ENCODE measurements at places on chromosomes 1 and 21. TPM values are rescaled to one million over a fixed set of nuclear protein-coding genes. Genes with fewer than 3 reads are reported as not detected.

DNA sequence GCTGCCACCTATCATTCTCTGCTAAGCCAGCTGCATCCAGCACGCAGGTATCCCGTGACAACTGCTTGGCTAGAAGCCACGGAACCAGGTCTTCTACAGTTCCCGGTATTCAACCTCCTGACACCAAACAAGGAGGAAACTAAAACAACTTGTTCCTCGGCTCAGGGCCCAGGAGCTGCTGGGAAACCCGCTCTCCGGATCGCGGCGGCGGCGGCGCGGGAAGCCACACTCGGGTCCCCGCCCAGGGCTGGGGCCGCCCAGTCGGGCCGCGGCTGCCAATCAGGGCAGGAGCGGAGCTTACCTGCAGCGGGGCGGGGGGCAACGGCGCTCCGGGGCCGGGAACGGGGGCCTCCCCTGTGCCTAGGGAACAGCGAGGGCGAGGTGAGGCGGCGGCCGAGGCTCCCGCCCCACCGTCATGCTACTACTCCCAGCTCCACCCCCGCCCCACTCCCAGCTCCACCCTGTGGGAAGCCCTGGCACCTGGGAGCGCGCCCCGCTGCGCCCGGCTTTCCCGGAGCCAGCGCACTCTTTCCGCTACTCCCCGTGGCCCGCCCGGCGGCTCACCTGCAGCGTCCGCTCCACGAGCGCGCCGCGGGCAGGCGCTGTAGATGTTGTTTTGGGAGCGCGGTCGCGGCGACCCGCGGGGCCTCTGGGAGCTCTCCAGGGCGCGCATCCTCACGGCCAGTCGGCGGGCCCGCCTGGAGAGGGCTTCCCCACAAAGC lies 12.1 kb downstream of the IL24 start:
- DNase-seq: peak; percentile 87

- DNase-seq: no peak
Observed at GRCh38 chr21:41564871-41565274, 56.9 kb upstream of the TMPRSS2 start.

- DNase-seq: no peak
Observed at GRCh38 chr1:155383406-155383805, 62.7 kb downstream of the RUSC1 start.

- no peak for DNase-seq
Observed at GRCh38 chr1:41152622-41153044, 89.5 kb downstream of the SCMH1 start.

DNA sequence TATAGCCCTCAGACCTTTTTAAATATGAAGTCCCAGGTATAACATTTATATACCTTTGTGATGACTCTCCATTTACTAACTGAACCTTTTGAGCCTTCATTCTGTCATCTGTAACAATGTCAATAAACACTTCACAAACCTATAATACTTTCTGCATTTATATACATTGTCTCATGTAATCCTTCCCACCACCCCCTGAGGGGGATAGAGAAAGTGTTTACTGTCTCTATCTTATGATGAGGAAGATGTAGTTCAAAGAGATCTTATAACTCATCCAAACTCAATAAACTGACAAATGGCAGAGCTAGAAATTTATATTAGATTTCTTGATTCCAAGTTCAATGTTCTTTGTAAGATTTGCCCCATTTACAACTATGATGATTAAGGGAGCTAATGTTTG lies 48.3 kb upstream of the CR2 start:
- no peak for DNase-seq

DNA sequence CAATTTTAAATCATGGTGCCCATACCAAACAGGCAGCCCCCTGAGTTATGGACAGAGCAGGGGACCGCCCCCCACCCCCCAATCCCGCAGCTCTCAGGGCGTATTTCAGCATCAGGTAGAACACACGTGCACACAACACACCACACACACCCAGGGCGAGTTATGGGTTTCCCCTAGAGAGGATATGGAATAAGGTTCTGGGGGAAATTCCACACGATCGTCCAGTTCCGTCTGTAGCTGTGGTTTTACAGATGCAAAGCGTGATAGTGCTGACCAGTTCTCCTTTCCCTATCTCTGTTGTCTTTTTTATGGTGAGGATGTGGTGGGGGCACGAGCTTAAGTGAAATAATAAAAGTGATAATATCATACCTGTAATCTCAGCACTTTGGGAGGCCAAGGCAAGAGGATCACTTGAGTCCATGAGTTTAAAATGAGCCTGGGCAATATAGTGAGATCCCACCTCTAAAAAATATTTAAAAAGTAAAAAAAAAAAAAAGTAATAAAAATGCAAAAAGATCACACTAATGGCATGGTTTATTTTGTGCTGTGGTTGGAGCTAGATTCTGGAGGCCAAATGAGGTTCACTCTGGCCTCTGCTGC lies 25.1 kb downstream of the C2CD2 start:
- no peak for DNase-seq

DNA sequence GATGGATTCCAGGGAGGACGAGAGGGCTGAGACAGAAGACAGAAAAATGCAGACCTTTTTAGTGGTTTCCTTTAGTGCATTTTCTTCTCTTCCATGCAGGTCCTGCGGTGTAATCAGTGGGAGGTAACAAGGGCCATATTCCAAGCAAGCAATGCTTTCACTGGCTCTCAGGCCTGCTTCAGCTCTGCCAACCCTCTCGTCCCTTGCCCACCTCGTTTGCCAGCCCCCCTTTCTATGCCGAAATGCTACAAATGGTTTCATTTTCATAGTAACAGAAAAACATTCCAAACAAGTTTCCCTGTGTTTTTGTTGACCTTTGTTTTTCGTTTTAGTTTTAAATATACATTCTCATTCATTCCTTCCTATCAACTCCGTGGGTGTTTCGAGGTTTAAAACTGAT lies 443.1 kb downstream of the TTLL7 start:
- DNase-seq: no peak

GRCh38 chr1:156050376-156050775 lies 3.2 kb downstream of the UBQLN4 start:
- no peak for DNase-seq

DNA sequence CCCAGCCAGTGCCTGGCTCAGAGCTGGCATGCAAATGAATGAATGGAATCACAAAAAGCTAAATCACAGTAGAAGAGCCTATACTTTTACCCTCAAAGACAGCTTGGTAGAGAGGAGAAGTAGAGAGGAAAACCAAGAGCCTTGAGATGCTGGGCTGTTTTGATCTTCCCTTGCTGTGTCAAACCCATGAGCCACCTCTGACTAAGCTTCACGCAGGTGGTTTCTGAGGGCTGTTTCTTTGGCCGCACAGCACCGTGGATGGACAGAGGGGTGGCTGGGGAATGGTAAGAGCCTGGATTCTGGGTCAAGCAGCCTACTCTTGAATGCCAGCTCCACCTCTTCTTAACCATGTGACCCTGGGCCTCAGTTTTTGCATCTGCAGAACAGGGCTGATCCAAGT lies 18.6 kb downstream of the ABCG1 start:
- no peak for DNase-seq

DNA sequence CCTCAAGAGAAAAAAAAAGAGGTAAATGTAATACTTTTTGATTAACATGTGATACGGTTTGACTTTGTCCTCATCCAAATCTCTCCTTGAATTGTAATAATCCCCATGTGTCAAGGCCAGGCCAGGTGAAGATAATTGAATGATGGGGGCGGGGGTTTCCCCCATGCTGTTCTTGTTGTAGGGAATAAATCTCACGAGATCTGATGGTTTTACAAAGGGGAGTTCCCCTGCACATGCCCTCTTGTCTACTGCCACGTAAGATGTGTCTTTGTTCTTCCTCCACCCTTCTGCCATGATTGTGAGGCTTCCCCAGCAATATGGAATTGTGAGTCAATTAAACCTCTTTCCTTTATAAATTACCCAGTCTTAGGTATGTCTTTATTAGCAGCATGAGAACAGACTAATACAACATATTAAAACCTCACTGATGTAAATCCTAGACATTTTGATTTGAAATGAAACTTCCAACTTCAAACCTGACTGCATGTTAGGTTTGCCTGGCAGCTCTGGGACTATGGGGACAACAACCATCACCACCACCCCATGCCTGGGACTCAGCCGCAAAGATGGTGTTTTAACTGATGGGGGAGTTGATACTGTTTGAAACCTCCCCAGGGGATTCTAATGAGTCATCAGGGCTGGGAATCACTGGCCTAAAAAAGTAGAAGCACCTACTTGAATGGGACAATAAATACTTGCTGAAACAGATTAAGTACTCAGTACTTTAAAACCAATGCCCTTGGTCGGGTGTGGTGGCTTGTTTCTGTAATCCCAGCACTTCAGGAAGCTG lies 32.8 kb upstream of the BACH1 start:
- DNase-seq: no peak

DNA sequence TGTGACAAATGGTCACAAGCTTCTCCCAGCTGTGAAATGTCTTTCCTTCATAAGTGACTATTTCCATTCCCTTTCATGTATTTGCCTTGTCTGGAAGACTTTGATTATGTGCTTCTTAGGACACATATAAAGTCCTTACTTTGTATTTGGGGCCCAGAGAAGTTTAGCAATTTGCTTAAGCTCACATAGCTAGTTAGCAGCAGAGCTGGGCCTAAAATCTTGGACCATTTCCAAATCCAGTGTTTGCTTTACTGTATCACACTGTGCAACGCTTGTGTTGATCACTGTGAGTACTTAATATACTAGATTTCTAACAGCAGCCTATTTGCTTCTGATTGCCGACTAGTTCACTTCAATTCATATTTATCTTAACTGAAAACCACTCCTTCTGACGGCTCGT lies 2.2 kb upstream of the KCNA3 start:
- no peak for DNase-seq

GRCh38 chr1:53186533-53186932 lies 10.1 kb upstream of the CPT2 start:
- DNase-seq: no peak

GRCh38 chr1:98276514-98276913 lies 355.7 kb upstream of the DPYD start:
- no peak for DNase-seq

DNA sequence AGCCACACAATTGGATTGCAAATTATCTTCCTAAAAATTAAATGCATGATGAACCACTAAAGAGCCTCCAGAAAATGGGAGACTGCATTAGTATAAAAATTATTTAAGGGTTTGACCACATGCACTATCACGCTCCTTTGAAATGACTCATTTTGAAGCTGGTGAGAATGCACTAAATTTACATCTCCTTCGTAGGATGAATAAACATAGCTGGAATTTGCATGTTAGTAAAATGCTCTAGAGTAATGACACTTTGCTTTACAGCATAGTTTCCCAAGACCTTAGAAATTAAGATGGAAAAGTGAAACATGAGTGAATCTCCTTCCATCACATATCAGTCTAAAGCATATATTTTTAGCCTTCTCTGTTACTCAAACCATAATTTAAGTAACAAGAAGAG lies 2.4 kb downstream of the PLPPR4 start:
- no peak for DNase-seq

DNA sequence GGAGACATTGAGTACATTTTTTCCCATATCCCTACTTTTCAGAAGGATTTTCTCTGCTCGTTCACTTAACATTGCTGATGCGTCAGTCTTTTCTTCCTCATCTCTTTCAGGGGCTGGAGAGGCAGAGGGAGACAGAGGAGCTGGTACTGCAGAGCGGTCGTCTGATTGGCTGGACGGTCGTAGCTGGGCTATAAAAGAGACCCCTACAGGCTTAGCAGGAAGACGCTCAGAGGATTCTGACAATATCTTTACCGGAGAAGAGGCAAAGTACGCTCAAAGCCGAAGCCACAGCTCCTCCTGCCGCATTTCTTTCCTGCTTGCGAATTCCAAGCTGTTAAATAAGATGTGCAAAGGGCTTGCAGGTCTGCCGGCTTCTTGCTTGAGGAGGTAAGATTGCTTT lies at the start of gene RGS4:
TSS of gene RGS4 (plus strand) at position 220 of the 400 bp plus-strand sequence. CDS start at position 344, 124 bp downstream.
- DNase-seq: peak; percentile 76

GRCh38 chr1:15123270-15123669 lies 30.3 kb upstream of the TMEM51 start:
- DNase-seq: no peak

GRCh38 chr1:119551218-119551617 lies 44.2 kb downstream of the HSD3B1 start:
- DNase-seq: no peak

GRCh38 chr1:11283151-11283550 lies 10.2 kb downstream of the UBIAD1 start:
- no peak for DNase-seq

- DNase-seq: no peak
Observed at GRCh38 chr1:33141216-33141615, 40.6 kb downstream of the TRIM62 start.

GRCh38 chr1:201389051-201389450 lies 10.1 kb downstream of the LAD1 start:
- DNase-seq: no peak

- no peak for DNase-seq
Observed at GRCh38 chr1:91736146-91736714, 149.7 kb downstream of the TGFBR3 start.

DNA sequence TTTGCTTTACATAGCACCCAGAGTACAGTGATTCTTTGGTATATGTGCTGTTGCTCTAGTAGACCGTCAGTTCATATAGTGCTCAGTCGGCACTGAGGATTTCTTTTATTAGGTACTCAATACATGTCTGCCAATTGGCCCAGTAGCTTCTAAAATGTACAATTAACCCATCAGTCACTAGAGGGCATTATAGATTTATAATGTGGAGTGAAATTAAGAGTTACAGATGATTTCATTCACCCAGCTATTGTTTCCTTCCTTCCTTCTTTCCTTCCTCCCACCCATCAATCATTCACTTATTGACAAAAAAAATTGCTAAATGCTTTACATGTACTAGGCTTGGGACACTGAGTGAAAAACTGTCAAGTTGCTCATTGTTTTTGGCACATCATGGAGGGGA lies 263.6 kb upstream of the USP24 start:
- no peak for DNase-seq

- no peak for DNase-seq
Observed at GRCh38 chr1:173489149-173489600, 12.0 kb downstream of the PRDX6 start.

The KIF14 gene
- polyA plus RNA-seq: 6.0 TPM

The FABP3 gene
- 84.3 TPM for polyA plus RNA-seq

The C1orf87 gene
- 0.31 TPM for polyA plus RNA-seq

The ZNF648 gene
- polyA plus RNA-seq: 0.51 TPM

The IFFO2 gene
- polyA plus RNA-seq: 27.9 TPM

The MFSD2A gene
- 2.5 TPM for polyA plus RNA-seq

The SDC3 gene
- polyA plus RNA-seq: 32.8 TPM

The BCAN gene
- polyA plus RNA-seq: 0.26 TPM

The AK5 gene
- polyA plus RNA-seq: 2.7 TPM

The UFC1 gene
- polyA plus RNA-seq: 140 TPM

The GJA4 gene
- polyA plus RNA-seq: 19.3 TPM

The SLC1A7 gene
- polyA plus RNA-seq: 0.08 TPM

The CDC7 gene
- 27.3 TPM for polyA plus RNA-seq

The BTBD8 gene
- polyA plus RNA-seq: 4.9 TPM

The IGSF9 gene
- polyA plus RNA-seq: 24.2 TPM

The TNNI3K gene
- 2.2 TPM for polyA plus RNA-seq

The SPATA1 gene
- 4.0 TPM for polyA plus RNA-seq
